ENCODE measurements at places on chromosomes 5 and 9.

DNA sequence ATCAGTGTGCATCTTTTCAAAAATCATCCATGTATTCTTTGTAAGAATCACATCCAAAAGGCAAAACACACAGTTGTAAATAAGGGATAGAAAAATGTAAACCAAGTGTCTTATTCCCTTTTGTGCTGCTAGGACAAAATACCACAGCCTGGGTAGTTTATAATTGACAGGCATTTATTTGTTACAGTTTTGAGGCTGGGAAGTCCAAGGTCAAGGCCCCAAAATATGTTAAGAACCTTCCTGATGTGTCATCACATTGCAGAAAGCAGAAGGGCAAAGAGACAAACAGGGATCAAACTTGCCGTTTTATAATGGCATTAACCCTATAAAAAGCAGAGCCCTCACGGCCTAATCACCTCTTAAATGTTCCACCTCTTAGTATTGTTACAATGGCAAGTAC is 364.8 kb downstream of the MED10 start:
- no peak for DNase-seq

DNA sequence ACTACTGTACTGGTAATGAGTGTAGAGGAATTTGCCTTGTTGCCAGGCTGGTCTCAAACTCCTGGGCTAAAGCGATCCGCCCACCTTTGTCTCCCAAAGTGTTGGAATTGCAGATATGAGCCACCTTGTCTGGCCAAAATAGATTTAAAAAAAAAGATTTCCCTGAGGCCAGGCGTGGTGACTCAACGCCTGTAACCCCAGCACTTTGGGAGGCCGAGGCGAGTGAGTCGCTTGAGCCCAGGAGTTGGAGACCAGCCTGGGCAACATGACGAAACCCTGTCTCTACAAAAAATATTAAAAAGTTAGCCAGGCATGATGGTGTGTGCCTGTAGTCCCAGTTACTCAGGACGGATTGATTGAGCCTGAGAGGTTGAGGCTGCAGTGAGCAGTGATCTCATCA is 62.5 kb downstream of the IPO11 start:
- no peak for DNase-seq

DNA sequence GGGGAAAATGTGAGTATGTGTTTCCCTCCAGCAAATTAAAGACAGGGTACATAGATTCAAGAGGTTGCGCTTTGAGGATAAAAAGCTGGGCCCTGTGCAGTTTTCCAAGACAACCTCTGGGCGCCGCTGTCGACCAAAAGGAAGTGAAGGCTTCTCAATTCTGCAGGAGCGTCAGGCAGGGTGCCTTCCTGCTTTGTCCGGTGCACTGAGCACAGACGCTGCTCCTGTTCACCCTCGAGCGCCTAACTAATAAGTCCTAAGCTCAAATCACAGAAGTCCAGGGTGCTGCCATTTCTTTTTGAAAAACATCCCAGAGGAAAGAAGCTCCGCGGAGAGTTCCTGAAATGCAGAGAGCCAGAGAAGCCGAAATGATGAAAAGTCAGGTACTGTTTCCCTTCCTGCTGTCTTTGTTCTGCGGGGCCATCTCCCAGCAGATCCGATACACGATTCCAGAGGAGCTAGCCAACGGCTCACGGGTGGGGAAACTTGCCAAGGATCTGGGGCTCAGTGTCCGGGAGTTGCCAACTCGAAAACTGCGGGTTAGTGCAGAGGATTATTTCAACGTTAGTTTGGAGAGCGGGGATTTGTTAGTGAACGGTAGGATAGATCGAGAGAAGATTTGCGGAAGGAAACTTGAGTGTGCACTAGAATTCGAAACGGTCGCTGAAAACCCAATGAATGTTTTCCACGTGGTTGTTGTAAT is at the start of gene PCDHGB1:
TSS of gene PCDHGB1 (plus strand) at position 183 of the 703 bp plus-strand sequence. CDS start at position 345, 162 bp downstream.
- peak; percentile 11 for DNase-seq

GRCh38 chr5:868428-869135 is 17.8 kb upstream of the ZDHHC11 start:
- DNase-seq: no peak

GRCh38 chr5:5522336-5522735 is 99.9 kb downstream of the ICE1 start:
- no peak for DNase-seq

GRCh38 chr5:159416438-159416837 is 86.2 kb upstream of the IL12B start:
- no peak for DNase-seq

DNA sequence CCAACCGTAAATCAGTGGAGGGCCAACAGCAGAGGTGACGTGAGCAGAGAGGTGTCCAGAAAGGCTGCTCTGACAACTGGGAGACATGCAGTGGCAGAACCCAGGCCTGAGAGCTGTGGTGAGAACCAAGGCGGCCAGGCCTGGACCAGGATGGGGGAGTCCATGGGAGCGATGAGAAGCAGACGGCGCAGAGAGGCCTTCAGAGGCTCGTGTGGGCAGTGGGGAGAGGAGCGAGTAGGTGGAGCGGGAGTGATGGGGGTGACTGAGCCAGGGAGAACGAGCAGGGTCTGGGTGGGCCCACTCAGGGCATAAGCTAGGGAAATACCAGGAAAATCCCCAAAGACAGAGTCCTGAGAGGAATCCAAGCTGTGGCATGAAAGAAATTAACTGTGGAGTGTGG is 7.9 kb upstream of the IL3 start:
- no peak for DNase-seq

GRCh38 chr9:113851873-113852272 is 24.2 kb upstream of the ZNF618 start:
- DNase-seq: no peak

- no peak for DNase-seq
These were observed 26.2 kb downstream of the AGTPBP1 start for GRCh38 chr9:85715587-85715986.

- no peak for DNase-seq
These were observed 54.0 kb upstream of the CXCL14 start for GRCh38 chr5:135632798-135633197.

DNA sequence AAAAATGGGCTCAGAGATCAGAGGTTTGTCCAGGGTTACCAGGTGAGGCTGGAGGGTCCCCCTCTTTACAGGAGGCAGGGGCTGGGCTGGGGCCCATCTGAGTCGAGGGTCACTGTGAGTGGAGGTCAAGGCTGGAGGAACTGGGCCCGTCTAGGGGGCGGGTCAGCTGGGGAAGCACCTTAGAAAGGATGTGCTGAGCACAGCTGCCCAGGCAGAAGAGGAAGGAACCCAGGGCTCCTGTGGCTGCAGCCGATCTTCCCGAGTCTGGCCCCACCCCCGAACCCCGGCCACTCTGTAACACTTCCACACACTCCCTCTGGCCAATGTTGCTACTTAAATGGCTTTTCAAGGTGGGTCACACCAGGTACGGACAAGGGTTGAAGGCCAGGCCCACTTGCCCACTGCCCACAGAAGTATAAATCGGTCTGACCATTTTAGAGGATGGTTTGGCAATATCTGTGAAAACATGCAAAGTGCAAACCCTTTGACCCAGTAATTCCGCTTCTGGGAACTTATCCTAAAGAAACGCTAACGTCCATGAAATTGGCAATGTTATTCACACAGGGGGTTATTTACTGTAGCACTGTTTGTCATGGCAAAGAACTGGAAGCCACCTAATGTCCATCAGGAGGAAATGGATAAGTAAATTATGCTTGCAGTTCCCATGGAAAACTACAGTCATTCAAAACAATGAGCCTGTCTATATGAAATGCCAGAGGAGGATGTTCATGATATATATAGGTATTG is 30.5 kb upstream of the EEIG1 start:
- no peak for DNase-seq

DNA sequence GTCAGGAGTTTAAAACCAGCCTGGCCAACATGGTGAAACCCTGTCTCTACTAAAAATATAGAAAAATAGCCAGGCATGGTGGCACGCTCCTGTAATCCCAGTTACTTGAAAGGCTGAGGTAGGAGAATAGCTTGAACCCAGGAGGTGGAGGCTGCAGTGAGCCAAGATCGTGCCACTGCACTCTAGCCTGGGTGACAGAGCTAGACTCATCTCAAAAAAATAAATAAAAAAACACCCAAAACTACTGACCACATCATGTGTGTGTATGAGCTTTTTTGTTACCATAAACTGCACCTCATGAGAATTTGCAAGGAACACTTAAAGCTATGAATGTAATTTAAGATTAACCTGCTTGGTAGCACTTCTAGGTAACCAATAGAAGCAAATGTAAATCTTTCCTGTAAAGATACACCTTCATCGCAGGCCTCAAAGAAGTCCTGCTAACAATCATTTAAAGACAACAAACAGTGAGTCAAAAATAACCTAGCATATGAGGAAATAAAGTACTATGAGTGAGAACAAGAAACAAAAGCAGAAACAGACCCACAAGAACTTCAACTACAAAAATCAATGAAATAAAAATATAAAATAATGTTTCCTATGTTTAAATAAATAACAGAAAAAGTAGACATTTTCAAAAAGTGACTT is 13.0 kb downstream of the SLC38A9 start:
- no peak for DNase-seq

DNA sequence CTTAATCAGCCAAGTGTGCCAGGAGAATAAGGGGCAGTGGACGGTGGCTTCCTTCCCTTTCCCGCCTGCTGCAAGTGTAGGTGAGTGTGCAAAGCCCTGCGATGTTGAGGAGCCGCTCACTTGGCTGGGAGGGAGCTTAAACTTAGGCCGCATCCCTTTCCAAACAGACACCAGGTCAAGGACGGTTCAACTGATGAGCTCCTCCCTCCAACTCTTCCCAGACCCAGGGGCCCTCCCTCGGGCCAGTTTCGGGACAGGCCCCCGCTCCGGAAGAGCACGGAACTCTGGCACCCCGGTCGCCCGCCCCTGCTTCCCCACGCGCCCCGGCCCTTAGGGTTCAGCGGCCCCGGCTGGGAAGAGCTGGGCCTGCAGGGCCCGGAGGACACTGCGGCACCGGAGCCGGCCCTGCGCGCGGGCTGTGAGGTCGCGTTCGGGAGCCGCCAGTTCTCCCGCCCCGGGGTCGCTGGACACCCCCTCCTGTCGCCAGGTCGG is 481 bp downstream of the MRPL36 start:
- DNase-seq: no peak

DNA sequence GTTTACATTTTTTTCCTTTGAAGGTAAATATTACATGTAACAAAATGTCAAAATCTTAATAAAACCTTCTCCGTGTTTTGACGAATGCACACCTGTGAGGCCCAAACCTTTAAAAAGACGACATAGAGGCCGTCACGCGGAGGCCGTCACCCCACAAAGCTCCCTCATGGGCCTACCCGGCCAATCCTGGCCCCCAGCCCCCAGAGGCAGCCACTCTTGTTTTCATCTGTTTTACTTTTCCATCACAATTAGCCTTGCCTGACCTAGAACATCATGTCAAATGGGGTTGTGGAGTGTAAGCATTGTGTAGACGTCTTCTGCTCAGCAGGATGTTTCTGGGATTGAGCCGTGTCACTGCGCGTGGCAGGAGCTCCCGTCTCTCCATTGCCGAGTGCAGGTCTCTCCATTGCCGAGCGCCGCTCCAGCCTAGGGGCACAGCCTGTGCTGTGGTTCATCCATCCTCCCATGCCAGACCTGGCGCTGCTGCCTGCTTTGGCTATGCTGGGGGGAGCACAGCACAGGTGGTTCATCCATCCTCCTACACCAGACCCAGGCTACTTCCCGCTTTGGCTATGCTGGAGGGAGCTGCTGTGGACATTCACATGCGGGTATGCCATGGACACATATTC is 52.2 kb upstream of the IRX4 start:
- DNase-seq: no peak

DNA sequence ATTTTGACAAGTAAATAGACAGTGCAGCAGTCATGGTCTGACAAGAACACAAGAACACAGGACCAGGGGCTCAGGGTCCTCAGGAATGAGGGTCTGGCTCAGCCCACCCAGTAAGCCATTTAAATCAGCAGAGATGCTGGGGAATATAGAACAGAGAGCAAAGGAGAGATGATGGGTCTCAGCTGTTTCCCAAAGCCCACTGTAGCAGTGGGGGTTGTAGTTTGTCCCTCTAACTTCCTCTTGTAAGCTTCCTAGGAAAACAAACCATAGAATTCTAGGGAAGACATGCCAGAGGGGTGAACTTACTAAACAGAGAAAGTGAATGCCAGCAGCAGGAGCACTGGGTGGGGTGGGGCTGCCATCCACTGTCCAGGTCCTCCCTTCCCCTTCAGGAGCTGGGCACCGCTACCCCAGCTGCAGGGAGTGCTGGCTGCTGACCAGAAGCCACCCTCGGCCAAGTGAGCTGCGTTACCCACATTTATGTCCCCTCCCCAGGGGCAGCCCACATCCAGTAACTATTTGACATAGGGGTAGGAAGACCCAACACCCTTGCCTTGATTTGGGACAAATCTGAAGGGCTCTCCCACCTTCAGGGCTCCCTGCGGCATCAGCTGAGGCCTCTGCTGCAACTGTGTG is 41.6 kb downstream of the GABBR2 start:
- no peak for DNase-seq

- no peak for DNase-seq
These were observed 15.1 kb downstream of the LPAR1 start for GRCh38 chr9:111023128-111023527.

- DNase-seq: no peak
These were observed 280.2 kb downstream of the CDK5RAP2 start for GRCh38 chr9:120299785-120300184.

DNA sequence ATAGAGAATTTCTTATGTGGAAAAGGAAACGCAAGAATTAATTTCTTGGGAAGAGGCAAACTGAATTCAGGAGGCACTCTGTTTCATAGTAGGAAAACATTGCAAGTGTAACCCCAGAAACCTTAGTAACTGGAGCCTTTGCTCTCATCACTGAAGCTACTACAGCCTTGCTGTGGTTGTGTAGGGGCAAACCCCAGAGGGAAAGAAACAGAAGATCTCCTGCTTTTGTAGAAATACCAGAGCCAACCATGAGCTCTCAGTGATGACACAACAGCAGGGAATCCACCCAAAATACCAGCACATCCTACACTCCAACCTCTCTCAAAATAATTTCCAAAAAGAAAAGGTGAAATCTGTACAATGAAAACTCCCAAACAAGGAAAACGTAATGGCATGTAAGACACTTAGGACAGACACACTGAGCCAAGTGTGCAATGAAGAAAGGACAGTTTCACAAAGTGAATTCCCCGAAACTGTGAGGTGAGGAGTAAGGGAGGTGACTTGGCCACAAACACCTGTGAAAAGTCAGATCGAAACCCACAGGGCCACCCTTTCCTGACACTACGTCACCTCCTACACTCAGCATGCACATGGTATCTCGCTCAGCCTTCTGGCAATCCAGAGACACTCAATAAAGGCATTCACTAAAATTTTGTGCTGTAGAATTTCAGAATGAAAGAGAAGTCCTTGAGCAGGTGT is 8.5 kb upstream of the ACSL6 start:
- peak; percentile 90 for DNase-seq

- DNase-seq: no peak
These were observed 184.2 kb upstream of the TMEM161B start for GRCh38 chr5:88452820-88453219.

DNA sequence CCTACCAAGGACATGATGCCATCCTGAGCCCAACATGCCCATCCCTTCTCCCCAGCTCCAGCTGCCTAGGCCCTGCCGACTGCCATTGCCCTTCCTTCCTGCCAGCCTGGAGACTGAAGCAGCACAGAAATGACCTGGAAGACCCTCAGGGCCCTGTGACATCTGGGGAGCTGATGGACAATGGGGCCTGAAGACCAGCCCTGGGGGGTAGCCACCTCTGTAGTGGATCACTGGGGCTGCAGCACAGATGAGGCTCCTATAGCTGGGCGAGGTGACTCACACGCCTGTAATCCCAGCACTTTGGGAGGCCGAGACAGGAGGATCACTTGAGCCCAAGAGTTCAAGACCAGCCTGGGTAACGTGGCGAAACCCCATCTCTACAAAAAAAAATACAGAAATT is 86.6 kb downstream of the VAV2 start:
- no peak for DNase-seq

Measured in CD4-positive, alpha-beta T cell (primary cell).